ENCODE measurements at places on chromosomes 4 and X.

DNA sequence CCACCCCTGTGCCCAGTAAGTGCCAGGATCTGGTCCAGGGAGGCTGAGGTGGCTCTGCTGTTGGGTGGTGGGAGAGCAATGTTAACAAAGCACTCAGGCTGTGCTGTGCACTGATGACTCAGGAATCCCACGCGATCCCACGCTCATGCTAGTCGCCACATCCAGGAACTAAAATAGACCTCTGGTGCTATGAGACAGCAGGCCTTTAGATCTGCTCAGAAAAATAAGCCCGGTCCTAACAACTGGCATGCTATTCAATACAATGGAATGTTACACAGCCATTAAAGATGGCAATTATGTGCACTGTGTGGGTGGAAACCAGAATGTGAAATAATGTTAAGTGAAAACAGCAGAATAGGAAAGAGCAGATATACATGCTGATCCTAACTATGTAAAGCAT is 26.0 kb downstream of the ARL13A start:
- no peak for DNase-seq

- DNase-seq = no peak
Observed at GRCh38 chr4:185040523-185040922, 22.2 kb downstream of the HELT start.

- DNase-seq = no peak
Observed at GRCh38 chrX:74521961-74522751, 92.3 kb downstream of the RLIM start.

DNA sequence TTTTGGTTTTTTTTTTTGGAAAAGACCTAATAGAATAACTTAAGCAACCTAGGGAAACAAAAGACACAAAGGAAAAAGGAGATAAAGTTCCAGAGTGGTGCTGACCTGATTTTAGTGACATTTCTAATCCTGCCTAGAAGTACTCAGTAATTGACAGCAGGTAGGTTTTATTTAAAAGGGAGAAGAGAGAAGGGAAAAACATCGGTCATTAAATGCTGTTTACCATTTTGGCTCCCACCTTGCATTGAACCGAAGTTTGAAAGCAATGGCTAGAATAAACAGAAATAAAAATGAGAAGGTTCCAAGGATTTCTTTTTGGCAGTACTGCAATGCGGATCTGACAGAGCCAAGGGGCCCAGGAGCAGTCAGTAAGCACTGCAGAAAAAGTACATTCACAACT is 115.8 kb upstream of the MAOA start:
- no peak for DNase-seq

DNA sequence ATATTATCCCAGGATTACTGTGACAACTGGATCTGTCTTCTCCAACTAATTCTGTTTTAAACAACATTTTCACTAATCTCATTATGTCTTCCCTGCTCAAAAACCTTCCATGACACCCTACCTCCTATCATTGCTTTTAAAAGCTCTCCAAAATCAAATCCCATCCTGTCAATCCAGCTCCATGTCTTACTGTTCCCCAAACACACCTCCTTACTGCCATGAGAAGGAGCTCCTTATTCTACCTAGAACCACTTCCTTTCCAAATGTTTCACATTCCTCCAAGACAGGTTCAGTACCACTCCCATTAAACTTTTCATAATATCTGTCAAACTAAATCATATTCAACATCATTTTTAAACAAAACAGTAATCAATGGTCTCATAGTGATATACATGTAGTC is 66.9 kb upstream of the WDR17 start:
- no peak for DNase-seq

GRCh38 chrX:16114611-16115010 is 8.8 kb upstream of the GRPR start:
- DNase-seq = no peak

DNA sequence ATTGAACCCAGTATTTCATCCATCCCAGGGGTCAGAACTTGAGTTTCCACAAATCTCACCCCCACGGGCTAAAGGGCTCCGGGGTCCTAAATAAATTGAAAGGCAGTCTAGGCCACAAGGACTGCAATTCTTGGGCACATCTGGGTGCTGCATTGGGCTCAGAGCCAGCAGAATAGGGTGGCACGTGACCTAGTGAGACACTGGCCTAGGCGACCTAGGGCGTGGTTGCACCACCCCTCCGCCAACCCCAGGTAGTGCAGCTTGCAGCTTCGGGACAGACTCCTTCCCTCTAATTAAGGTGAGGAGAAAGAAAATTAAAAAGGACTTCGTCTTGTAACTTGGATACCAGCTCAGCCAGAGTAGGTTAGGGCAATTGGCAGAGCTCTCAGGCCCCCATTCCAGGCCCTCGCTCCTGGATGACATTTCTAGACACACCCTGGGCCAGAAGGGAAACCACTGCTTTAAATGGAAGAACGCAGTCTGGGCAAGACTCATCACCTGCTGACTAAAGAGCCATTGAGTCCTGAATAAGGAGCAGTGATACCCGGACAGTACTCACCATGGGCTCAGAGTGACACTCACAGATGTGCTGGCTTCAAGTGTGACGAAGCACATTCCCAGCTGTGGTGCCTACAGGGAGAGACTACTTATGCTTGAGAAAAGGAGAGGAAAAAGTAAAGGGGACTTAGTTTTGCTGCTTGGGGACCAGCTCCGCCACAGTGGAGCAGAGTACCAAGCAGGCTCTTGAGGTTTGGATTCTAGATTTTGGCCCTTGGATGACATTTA is 735.4 kb downstream of the FSTL5 start:
- no peak for DNase-seq

DNA sequence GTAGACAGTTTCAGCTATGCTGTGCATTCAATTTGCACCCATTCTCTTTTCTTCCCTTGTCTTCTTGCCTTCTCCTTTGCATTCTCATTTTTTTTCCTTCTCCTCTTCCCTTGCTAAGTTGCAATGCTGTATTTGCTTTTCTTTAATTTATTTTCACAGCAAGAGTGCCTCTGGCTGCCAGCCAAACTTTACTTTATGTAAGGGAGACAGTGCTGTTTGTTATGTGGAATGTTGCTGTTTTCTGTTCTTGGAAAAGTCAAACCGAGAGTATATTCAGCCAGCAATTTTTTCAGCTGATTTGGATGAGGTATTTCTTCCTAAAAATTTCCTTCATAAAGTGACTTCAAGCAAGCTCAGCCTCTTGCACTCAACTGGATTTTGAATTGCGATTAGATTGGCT is 1293.4 kb downstream of the ARAP2 start:
- DNase-seq = no peak

GRCh38 chr4:69984030-69984443 is 11.7 kb upstream of the STATH start:
- no peak for DNase-seq

DNA sequence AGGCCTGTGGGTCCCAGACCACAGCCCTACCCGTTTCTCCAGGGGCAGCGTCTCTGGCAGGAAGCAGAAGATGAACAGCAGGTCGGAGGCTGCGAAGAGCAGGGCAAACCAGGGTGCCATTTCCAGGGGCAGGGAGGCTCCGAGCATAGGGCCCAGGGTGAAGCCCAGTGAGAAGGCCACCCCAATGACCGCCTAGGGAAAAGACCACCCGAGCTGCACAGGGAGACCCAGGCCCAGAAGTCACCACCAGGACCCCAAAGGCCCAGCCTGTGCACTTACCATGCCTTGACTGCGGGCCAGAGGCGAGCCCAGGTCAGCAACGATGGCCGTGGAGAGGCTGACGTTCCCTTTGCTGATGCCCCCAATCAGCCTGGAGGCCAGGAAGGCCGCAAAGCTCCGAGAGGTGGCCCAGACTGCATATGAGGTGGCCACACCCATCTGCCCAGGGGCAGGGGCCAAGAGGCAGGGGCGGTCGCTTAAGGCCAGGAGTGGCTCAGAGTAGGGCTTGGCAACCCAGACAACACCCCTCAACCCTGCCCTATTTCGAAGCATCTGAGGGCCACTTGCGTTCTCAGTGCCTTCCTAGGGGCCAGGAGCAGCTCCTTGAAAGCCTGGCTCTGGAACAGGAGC is 30.8 kb downstream of the NOP14 start:
- no peak for DNase-seq

GRCh38 chr4:7067126-7067451 is 775 bp downstream of the GRPEL1 start:
- no peak for DNase-seq

GRCh38 chrX:124347242-124347641 is 879 bp downstream of the SH2D1A start:
- DNase-seq = peak; percentile 17

GRCh38 chr4:13537011-13537831 is 7.1 kb downstream of the NKX3-2 start:
- no peak for DNase-seq

- DNase-seq = no peak
Observed at GRCh38 chr4:180153587-180153986, 2089.6 kb upstream of the TENM3 start.

DNA sequence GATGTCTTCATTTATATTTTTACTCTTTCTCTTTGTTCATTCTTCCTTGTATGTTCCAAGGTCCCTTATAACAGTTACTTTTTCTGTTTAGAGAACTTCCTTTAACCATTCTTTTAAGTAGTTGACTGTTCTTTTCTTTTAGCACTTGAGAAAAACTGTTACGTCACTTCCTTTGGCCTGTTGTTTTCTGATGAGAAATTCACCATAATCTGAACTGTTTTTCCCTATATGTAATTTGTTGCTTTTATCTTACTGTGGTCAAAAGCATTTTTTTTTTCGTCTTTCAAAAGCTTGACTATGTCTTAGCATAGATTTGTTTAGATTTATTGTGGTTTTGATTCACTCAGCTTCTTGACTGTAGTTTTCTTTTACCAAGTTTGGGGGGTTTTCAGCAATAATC is 1660.3 kb upstream of the PCDH10 start:
- DNase-seq = no peak

DNA sequence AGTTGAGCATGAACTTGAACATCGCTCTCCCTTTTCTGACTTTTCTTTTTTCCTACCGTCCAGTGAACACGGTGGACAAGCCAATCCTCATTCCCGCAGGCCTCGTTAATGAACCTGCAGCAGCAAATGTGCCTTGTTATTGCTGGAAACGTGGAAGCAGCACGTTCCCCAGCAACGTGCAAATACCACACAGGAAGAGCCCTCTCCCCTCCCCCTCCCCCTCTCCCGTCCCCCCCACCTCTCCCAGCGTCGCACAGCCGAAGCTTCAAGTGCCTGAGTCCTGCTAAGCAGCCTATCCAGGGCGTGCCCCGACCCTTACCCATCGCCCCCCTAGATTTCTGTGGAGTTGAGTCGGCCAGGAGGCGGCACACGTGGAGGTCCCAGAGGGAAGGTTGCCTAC is 219.9 kb downstream of the BCOR start:
- no peak for DNase-seq

GRCh38 chrX:53268173-53268572 is 13.2 kb downstream of the IQSEC2 start:
- no peak for DNase-seq

DNA sequence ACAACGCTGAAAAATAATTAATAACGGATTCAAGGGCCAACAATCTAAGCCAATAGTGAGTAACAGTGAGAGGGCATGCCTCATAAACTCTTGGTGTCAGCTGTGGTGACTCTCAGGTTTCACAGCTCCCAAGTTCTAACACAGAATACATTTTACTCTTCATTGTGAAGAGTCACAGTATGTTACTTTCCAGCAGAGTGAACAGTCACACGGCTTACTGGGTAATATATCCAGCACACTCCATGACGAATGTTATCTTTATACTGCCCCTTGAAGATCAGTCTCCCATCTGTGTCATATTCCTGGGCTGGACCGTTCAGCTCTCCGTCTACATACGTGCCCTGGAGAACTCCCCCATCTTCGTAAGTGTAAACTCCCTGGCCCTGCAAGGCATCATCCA is 23.1 kb downstream of the SETD7 start:
- no peak for DNase-seq
